ENCODE measurements at places on chromosomes 12 and 14.

GRCh38 chr12:51705450-51705849, 114.4 kb downstream of the SCN8A start:
- no peak for DNase-seq

- DNase-seq: no peak
Measured at GRCh38 chr14:105143451-105144025, 25.0 kb downstream of the JAG2 start.

DNA sequence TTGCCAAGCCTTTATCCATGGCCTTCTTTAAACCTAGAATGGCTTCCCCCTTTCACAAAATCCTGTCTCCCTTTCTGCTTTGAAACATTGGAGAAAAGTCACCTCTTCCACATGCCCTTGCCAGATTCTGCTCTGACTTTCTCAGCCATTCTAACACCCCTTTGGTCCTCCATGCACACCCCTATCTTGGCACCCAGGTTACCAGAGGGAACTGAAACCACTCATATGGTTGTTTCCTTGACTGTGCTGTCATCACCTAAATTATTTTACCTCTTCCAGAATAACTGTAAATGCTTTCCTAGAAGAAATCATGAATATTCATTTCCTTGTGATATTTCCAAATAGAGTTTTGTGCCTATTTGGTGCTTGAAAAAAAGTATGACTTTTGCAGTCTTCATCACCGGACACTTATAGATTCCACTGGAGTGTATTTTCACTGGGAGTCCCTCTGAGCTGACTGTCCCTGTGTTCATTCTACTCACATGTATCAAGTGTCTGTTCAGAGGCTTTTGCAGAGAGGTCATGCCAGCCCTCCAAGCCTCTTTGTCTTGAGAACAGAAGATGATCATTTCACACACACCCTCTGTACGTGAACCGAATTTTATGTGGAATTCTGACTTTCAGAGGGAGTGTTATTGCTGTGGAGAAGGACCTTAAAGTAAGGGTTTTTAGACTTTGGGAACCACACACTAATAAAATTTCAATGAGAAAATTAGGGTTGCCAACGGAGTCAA, 74.1 kb downstream of the PLXNC1 start:
- DNase-seq: no peak

DNA sequence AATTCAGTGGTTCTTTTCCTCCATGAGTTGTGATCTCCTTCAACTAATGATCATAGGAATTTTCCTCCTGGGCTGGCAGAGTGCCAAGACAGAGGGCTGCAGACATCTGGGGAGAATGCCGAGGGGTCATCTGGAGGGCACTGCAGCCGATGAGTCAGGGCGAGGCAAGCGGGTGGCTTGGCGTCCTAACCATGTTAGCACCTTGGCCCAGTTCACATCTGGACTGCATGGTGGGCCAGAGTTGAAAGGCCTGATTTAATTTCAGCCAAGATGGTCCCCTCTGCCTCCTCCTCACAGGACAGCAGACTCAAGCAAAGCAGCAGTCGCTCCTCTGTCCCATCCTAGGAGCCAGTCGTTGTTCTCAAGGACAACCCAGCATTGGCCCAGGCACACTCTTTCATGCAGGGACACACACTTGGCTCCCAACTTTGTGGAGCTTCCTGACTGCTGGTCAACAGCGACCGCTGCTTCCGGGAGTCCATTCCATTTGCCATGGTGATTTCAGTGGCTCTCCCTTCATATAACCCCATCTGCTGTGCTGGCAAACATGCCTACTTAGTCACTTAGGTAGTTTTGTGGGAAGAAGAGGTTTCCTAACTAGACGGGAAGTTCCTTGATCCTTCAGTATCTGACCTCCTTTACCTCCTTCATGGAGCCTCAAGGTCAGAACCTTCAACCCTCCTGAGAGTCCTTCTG, 161.8 kb downstream of the TTC8 start:
- DNase-seq: no peak

DNA sequence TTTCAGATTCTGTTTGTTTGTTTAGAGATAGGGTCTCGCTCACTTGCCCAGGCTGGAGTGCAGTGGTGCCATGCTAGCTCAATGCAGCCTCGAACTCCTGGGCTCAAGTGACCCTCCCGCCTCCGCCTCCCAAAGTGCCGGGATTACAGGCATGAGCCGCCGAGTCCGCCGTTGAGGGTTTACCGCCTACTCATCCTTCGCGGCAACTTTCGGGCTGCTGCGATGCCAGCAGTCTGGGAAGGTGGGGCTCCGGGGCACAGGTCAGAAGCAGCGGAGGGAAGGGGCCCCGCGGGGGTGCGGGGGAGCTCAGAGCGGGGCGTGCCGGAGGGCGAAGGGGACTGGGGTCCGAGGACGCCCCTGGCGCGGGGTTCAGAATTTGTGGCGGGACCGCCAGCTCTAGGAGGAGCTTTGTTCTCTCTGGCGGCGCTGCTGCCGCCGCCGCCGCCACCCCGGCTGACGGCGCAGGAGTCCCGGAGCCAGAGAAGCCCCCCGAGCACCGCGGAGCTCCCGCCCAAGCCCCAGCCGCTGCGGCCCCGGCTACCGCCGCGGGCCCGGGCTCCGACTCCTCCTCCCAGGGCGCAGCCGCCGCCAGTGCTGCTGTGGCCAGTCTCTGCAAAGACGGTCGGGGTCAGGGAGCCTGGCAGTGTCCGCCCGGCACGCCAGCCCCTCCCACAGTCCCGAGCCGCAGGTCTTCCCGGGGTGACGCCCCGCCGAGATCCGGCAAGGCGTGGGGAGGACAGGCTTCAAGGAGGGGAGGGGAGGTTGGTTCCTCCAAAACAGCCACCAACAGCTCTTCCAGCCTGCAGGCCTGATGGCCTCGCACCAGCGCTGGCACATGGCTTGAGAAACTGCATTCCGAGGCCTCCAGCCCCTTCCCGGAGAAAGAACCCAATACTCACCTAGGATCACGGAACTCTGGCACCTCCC, 10.9 kb upstream of the KRT77 start:
- no peak for DNase-seq

GRCh38 chr12:108484431-108484830, 30.6 kb upstream of the FICD start:
- no peak for DNase-seq

Data from cerebellum (tissue), 4 donors.